Endodermal cell (in vitro differentiated cells): ENCODE measurements at places on chromosomes 16 and 17. TPM values are rescaled to one million over a fixed set of nuclear protein-coding genes. Genes with fewer than 3 reads are reported as not detected.

PRAC1 gene
- not detected in 2 replicates for total RNA-seq

ARHGDIG gene
- total RNA-seq = 19.2 and 21.0 TPM in 2 replicates

GRCh38 chr17:59462385-59462784 is 103.0 kb upstream of the DHX40 start:
- DNase-seq = peak; percentile 17
- no peaks in the 10 kb centered on the region for H3K4me1 ChIP-seq
- no peaks in the 10 kb centered on the region for H3K36me3 ChIP-seq
- H3K4me3 ChIP-seq = no peak overlapping the region

ATP1B2 gene
- 6.4 and 7.3 TPM in 2 replicates for total RNA-seq

MYH8 gene
- not detected in 3 replicates for total RNA-seq

- DNase-seq = no peak
- H3K36me3 ChIP-seq = no peaks in the 10 kb centered on the region
- no peak overlapping the region for H3K27ac ChIP-seq
- H3K4me3 ChIP-seq = no peak overlapping the region
- no peaks in the 10 kb centered on the region for H3K4me1 ChIP-seq
- no peaks in the 10 kb centered on the region for H3K27me3 ChIP-seq
These were observed 60.7 kb upstream of the TNRC6C start for GRCh38 chr17:77897741-77898301.

DNA sequence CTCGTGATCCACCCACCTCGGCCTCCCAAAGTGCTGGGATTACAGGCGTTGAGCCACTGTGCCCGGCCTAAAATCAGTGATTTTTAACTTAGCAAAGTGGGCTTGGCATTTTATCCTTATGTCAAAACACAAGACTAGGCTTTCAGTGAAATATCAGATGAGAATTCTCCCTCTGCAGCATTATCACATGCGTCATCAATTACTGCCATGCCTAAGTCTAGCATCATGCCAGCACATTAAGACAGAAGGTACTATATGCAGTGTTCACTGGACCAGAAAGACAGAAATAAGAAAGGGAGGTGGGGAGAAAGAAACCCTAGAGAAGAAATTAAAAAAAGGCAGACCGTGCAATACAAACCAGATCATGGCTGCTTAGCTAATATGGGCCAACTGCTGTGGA is 29.8 kb downstream of the GPATCH8 start:
- peaks cover 4% of the 10 kb centered on the region for H3K4me1 ChIP-seq
- peaks cover 53% of the 10 kb centered on the region for H3K36me3 ChIP-seq
- no peak overlapping the region for H3K4me3 ChIP-seq
- DNase-seq = no peak

MYL11 gene
- total RNA-seq = 1.2 and 1.3 TPM in 2 replicates
